Stimulated activated CD4-positive, alpha-beta T cell treated with anti-CD3 and anti-CD28 coated beads, Interleukin-4, amount 100 ng/mL, for 24 hours (primary cell): ENCODE measurements at places on chromosomes 1 and 21.

DNA sequence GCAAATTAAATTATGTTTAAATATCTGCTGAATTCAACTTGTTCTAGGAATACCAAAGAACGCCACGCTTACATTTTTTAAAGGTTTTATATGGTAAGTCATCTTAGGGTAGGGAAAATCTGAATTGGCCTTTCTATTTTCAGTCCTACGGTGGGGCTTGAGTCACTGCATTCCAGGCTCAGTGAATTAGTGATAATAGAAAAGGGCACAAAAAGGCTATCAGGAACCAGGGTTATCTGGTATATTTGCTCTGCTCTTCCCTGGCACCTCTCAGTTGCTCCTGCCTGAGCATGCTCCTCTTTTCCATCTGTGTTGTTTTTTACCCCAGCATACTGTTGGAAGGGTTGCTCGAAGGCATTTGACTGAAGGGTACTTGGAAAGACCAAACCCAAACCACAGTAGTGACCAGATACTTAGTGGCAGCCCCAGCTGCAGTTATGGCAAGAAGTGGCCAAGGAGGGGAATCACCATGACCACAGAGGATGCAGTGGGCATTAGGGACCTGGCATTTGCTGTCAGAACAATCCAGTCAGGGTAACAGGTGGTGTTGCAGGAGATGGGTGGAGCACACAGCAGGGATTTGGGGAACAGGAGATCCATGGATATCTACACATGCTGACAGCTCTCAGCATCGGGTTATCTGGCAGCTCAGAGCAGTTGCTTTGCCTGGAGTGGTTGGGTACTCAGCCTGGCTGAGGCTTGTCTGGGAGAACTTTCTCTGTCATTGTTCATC lies 2.3 kb downstream of the OVAAL start:
- no peak for DNase-seq

GRCh38 chr1:12496154-12496961 lies 121.7 kb downstream of the DHRS3 start:
- no peak for DNase-seq

- no peak for DNase-seq
Measured at GRCh38 chr1:200182701-200183100, 155.2 kb downstream of the NR5A2 start.

- DNase-seq = no peak
Measured at GRCh38 chr1:165763442-165763841, 5.2 kb downstream of the TMCO1 start.

DNA sequence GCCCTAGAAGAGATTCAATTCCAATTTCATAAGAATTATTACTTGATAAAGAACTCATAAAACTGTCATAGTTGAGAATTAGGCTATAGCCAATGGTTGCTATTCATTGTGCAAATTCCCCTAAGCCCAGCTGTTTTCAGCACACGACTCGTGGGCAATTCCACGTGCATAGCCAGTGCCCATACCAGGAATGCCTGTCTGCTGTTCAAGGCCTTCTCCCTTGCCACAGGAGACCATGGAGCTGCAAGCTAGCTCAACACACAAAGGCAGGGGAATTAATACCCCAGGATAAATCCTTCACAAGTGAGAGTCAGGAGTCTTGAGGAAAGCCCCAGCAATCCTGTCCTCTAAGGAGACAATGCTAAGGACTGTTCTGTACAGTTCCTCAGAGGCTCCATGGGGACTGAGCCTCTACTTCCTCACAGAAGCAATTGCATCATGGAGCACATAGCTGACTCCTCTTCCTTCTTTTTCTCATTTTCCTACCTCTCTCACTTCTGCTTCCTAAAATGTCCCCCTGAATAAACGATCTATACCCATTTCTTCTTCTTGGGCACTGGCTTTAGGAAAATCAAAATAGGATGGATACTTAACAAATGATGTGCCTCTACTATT lies 19.1 kb upstream of the CHRM3 start:
- DNase-seq = no peak

GRCh38 chr1:234943836-234944402 lies 184.7 kb downstream of the TOMM20 start:
- no peak for DNase-seq

- no peak for DNase-seq
Measured at GRCh38 chr1:81801651-81802456, 1.1 kb downstream of the ADGRL2 start.

- DNase-seq = no peak
Measured at GRCh38 chr1:26132128-26132833, 20.7 kb downstream of the PDIK1L start.

DNA sequence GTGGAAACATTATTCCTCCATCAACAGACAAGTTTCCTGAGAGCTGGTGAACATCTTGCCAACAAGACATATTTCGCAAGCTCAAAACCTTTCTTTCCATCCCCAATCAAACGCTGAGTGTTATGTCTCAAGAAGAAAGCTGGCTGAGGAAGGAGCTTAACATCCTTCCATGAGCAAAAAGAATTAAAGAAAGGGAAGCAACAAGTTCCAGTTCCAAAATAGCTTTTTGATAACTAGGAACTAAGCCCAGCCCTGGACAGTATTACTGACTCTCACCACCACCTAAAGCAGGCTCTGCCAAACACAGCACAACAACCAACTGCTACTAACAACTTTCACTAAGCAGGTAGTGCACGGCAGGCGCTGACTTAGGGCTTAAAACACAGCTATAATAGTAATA lies 50.2 kb downstream of the CAPZB start:
- no peak for DNase-seq

GRCh38 chr1:65211331-65211730 lies 63.3 kb downstream of the AK4 start:
- no peak for DNase-seq
